ENCODE measurements at places on chromosomes 13 and 19. TPM values are rescaled to one million over a fixed set of nuclear protein-coding genes. Genes with fewer than 3 reads are reported as not detected.

GRCh38 chr13:23701186-23701585 is 131.0 kb downstream of the TNFRSF19 start:
- no peak for DNase-seq

The TEX29 gene
- polyA plus RNA-seq = 0.61 TPM

DNA sequence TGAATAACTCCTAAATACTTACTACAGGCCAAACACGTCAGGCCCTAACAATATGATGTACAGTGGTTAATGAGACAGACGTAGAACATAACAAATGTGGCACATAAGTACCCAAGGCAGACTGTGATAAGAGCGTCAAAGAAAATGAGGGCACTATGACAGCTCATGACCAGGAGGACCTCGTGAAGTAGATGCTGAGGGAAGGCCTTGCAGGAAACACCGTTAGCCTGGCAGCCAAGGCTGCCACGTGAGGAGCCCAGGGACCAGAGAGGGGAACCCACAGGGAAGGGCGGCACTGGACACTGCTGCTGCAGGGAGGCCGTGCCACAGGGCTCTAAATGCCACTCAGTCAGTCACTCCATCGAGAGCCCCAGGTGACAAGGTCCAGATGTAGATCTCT is 5.7 kb downstream of the TUBGCP3 start:
- DNase-seq = no peak

GRCh38 chr19:28881616-28882015 is 331.3 kb downstream of the UQCRFS1 start:
- no peak for DNase-seq

DNA sequence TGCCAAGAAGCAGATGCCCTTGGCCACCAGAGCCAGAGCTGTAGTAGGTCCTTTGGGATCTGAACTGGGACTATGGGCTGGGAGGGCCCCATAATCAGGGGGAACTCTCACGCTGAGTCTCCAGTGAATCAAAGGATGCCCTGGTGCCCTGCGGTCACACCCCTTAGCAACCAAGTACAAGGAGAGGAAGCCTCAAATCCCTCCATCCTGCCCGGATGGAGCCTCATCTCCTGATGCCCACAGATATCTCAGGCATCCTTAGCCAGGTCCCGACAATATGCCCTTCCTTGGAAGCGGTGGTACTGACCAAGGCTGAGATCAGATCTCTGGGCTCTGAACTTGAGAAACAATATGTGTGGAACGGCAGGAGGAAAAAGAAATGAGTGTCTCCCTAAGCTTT is 1.7 kb downstream of the PLEKHA4 start:
- no peak for DNase-seq

DNA sequence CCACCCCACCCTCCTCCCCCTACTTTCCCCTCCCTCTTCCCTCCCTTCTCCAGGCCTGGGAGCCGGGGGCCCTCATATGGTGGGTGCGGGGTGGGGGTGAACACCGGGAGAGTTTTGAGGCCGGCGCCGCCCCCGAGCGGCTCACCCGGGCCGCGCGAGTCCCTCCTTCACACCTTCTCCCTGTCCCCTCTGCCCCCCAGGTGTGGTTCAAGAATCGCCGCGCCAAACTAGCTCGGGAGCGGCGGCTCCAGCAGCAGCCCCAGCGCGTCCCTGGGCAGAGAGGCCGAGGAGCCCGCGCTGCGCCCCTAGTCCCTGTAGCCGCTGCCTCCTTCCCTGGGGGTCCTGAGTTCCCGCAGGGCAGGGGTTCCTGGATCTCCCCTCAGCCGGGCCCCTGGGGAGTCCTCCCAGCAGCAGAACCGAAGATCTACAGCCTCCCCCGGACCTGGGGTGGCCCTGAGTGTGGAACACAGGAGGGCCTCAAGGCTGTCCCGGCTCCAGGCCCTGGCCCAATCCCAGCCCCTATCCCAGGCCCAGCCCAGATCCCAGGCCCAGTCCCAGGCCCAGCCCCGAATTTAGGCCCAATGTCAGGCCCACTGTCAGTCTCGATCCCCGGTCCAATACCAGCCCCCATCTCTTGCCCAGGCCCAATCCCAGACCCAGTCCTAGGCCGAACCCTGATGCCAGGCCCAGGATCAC is 1.7 kb downstream of the TPRX2 start:
- DNase-seq = no peak

DNA sequence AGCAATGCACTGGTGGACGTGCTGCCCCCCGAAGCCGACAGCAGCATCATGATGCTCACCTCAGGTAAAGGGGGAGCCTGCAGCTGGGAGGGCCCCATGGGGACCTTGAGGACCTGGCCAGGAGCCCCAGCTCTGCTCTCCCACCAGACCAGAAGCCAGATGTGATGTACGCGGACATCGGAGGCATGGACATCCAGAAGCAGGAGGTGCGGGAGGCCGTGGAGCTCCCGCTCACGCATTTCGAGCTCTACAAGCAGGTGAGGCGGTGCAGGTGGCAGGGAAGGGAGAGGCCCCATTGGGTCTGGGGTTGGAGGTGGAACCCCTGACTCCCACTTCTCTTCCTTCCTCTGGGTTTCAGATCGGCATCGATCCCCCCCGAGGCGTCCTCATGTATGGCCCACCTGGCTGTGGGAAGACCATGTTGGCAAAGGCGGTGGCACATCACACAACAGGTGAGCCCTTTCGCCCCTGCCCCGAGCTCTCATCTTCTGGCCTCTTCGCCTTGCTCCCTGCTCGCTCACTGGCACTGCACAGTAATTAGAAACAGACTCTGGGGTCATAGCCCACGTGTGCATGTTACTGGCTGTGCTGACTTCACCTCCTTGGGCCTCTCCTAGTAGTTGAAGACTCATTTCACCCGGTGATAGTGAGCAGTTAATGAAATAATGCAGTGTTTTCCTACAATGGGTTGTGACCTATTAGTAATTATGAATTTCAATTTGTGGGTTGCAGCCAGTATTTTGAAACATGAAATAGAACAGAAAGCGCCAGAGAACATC is 3.6 kb downstream of the PSMC4 start:
- DNase-seq = no peak

The ZNF784 gene
- 9.1 TPM for polyA plus RNA-seq

DNA sequence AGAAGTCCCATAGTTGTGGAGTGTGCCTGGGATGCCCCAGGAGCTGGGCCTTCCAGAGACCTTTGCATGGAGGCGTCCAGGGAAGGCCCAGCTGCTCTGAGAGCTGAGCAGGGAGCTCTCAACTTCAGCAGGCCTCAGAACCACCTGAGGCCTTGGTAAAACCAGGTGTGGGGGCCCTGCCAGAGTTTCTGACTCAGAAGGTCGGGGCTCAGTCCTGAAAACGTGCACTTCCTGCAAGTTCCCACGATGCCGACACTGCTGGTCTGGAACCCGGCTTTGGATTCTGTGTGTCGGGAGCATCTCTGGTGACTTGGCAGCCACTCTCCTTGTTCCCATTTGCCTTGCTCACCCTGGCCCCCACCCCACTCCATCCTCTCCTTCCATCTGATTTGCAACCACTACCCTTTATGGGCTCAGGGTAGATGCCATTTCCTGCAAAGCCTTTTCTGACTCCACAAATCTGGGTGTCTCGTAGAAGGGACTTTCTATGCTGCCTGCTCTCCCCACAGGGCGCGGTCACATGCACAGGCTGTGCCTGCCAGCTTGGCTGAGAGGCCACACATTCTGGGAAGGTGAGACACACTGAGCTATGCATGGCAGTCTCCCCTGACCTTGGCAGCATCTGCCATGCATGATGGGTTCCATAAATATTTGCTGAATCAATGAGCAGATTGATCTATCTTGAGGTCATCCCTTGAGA is 244.7 kb downstream of the COL4A1 start:
- no peak for DNase-seq

All from left renal cortex interstitium (tissue), 4 donors.